ENCODE measurements at places on chromosomes 1 and 21. TPM values are rescaled to one million over a fixed set of nuclear protein-coding genes. Genes with fewer than 3 reads are reported as not detected.

DDAH1 gene
- 26.1 TPM for total RNA-seq

NTNG1 gene
- 1.3 TPM for total RNA-seq

ROR1 gene
- total RNA-seq: 10.8 TPM

GBP3 gene
- total RNA-seq: not detected

REN gene
- not detected for total RNA-seq

CPLANE2 gene
- 11.8 TPM for total RNA-seq

C1orf159 gene
- total RNA-seq: 26.2 TPM

SLC44A5 gene
- total RNA-seq: 9.7 TPM

TIAM1 gene
- total RNA-seq: 53.6 TPM

TFF3 gene
- not detected for total RNA-seq

NPR1 gene
- 0.93 TPM for total RNA-seq

CCDC190 gene
- not detected for total RNA-seq

NTMT2 gene
- not detected for total RNA-seq

TNFAIP8L2 gene
- not detected for total RNA-seq

RNU1-1 gene
- 3,042 TPM for total RNA-seq

BARHL2 gene
- total RNA-seq: not detected

CDK18 gene
- total RNA-seq: 26.4 TPM

WDR3 gene
- total RNA-seq: 41.6 TPM

ALG14 gene
- total RNA-seq: 4.5 TPM

SPRR2A gene
- not detected for total RNA-seq

NECTIN4 gene
- total RNA-seq: not detected

TMEM269 gene
- 0.91 TPM for total RNA-seq

MYCL gene
- total RNA-seq: 23.0 TPM

NCAM2 gene
- 1.9 TPM for total RNA-seq

TPM3 gene
- 364 TPM for total RNA-seq

KIRREL1 gene
- total RNA-seq: 64.9 TPM

KRTAP19-1 gene
- not detected for total RNA-seq

PPFIA4 gene
- total RNA-seq: 5.0 TPM

CKS1B gene
- 211 TPM for total RNA-seq

LAD1 gene
- total RNA-seq: not detected

SYNC gene
- total RNA-seq: not detected

ARHGEF2 gene
- total RNA-seq: 97.6 TPM

RAB7B gene
- total RNA-seq: 4.4 TPM

EVA1C gene
- total RNA-seq: not detected

MX2 gene
- not detected for total RNA-seq

HSF2BP gene
- 2.5 TPM for total RNA-seq

AUNIP gene
- total RNA-seq: 13.6 TPM

TRIM63 gene
- not detected for total RNA-seq

TNFRSF25 gene
- 23.4 TPM for total RNA-seq

CD1E gene
- total RNA-seq: not detected

UMODL1 gene
- total RNA-seq: not detected

SPATA21 gene
- total RNA-seq: not detected

TINAGL1 gene
- total RNA-seq: not detected

NUDC gene
- total RNA-seq: 96.1 TPM

CYP4A22 gene
- total RNA-seq: not detected

PRAMEF14 gene
- total RNA-seq: not detected

NOTCH2 gene
- 84.2 TPM for total RNA-seq

RGS16 gene
- total RNA-seq: 6.4 TPM

ANGPTL1 gene
- 0.21 TPM for total RNA-seq

UBE2U gene
- total RNA-seq: not detected

C8A gene
- not detected for total RNA-seq

RNF2 gene
- total RNA-seq: 44.0 TPM

ACTRT2 gene
- not detected for total RNA-seq

Measured in neural crest cell (in vitro differentiated cells).